ENCODE measurements at places on chromosomes 16 and 17.
A peak's percentile ranks its signal among the peaks of the same experiment; 100 is the strongest.

DNA sequence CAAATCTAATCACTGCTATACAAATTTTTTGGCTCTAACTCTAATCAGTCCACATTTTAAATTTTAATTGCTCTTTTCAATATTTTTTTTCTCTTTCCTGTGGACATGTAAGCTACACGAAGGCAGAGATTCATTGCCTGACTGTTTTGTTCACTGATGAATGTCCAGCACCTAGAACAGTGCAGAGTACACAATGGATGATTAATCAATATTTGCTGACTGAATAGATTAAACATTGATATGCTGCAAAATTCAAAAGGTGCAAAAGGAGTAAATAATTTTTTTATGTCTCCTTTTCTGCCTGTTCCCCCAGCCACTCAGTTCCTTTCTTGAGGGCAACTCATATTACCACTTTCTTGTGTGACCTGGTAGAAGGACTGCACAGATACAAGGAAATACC, 32.8 kb downstream of the SCNN1B start:
- no peak for DNase-seq

GRCh38 chr17:70517816-70518215, 348.5 kb downstream of the KCNJ2 start:
- no peak for DNase-seq

DNA sequence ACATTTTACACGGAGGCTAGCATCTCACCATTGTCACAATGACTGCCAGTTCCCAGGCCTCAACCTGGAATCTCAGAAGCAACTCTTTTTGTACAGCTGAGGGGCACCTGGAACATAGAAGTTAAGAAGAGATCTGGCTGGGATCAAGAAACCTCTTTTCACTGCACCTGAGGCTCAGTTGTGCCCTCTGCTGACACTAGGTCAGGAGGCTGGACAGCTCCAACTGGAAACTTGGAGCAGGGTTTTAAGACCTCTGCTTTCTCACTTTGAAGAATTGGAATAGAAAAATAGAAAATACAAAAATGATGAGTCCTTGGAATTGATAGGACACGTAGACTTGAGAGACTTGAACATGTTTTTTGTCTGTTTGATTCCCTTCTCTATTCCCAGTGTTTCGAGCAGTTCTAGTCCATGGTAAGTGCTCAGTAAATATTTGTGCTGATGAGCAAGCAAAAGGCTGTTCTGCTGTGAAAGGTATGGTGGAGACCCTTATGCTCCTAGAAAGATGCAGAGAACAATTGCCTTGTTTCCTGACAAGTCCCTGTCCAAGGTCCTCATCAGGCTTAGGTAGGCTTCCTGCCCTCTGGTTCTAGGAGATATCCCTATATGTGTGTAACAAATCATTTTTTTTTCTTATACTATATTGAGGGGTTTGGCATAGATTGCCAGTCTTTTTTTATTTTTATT, 13.6 kb upstream of the PPM1D start:
- DNase-seq, result no peak

DNA sequence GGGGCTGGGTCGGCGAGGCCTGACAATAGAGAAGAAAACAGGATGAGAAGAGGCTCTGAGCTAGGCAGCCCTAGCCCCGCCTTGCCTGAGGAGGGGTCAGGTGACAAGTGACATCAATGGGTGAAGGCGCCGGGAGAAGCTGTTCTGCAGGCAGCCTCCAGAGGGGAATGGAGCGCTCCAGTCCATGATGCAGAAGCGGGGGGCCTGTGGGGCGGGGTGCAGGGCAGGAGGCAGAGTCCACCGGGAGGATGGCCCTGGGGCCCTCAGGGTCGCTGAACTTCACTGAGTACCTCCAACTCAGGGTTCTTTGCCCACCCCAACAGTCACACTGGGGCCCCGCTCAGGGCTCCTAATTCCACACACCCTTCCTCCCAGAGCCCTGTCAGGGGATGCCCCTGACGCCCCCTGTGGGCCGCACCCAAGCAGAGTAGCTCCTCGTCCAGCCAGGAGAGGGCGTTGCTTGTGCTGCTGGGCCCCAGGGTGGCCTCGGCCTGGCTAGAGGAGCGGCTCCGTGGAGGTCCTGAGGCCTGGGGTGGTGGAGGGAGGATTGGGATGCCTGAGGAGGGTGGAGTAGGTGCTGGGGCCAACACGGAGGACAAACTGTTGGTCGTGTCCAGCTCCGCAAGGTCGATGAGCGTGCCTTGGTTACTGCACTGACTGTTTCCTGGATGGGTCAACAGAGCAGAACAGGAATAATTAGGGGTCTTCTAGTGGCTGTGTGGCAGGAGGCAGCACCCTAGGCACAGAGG, 20.8 kb downstream of the GGA3 start:
- no peak for DNase-seq

DNA sequence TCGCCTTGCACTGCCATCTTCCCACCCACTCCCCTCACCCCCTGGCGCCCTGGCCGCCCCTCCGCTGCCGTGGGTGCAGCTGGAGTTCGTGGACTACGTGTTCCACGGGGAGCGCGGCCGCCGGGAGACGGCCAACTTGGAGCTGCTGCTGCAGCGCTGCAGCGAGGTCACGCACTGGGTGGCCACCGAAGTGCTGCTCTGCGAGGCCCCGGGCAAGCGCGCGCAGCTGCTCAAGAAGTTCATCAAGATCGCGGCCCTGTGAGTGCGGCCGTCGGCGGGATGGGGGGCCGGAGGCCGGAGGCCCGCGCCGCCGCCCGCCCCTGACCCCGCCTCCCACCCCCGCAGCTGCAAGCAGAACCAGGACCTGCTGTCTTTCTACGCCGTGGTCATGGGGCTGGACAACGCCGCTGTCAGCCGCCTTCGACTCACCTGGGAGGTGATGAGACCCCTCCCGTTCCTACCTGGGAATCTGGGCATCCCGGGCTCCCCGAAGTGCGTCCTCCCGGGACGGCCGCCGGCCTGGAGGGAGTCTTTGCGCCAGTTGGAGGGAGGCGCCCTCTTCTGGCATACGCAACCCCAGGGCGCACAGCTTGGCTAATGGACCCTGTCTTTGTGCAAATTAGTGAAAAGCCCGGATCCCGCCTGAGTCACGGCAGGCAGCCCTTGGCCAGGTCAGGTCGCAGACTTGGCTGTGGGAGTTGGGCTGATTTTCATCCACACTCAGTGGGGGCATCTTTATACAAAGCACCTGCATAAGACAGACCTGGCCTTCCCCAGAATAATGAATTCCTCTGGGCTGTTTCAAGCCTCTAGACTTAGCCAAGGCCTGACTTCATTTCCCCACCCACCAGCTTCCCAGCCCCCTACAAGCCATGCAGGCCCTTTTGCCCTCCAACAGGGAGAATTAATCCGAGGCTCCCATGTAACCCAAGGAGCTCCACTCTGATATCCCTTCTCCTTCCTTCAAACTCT, 14.3 kb downstream of the RAPGEFL1 start:
- peak; percentile 43 for DNase-seq

Data from stimulated activated CD8-positive, alpha-beta memory T cell treated with anti-CD3 and anti-CD28 coated beads, Interleukin-4, amount 100 ng/mL, for 1 hour (primary cell).